ENCODE measurements at places on chromosomes 3 and 15.

- DNase-seq: no peak
Observed at GRCh38 chr15:73781038-73781925, 28.1 kb upstream of the INSYN1 start.

GRCh38 chr3:123072152-123072551 lies 5.3 kb downstream of the PDIA5 start:
- no peak for DNase-seq

DNA sequence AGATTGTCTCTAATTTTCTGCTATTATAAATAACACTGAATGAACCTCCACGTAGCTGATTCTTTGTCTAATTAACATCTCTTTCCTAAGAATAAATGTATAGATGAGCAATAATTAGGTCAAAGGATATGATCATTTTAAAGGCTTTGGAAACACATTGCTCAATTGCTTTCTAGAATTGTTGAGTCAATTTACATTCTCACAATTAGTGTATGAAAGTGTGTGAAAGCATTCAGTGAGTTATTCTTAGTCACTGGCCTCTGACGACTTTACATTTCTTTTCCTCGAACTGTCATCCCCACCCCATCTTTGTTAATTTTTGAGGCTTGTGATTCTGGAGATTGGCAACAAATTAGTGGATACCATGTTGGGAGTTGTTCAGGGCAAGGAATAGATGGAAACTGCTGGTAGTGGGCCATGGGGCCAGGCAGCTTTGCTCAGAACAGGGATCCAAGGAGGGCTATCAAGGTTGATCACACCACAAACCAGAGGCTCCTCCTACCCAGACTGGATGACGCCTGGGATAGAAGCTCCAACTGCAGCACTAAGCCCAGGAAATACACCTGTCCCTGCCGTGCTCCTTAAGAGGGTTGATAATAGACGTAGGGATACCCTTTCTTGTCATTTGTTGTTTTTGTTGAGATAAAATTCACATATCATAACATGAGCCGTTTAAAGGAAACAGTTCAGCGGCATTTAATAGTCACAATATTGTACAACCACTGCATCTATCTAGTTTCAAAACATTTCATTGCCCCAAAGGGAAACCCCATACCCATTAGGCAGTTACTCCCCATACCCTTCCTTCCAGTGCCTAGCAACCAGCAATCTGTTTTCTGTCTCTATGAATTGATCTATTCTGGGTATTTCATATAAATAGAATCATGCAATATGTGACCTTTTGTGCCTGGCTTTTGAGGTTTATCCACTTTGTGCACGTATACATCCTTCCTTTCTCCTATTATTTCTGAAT lies 27.9 kb downstream of the EIF1B start:
- DNase-seq: no peak

DNA sequence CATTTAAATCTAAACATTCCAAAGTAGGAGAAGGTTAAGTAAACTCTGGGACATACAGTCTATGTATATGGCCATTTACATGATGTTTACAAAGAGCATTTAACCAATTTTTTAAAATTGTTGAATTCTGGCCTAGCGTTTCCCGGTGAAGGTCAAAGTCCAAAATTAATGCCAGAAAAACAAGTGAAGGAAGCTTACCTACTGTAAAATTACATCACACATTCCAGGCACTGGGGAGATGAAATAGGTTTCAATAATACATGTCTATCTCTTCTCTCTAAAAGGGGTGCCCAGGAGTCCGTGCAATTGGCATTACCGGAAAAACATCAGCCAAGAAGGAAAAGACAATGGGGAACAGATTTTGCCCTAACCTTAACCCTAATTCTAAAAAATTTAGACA lies 358.8 kb downstream of the VPS13C start:
- no peak for DNase-seq

GRCh38 chr3:23356923-23357322 lies 153.8 kb downstream of the UBE2E2 start:
- DNase-seq: no peak

DNA sequence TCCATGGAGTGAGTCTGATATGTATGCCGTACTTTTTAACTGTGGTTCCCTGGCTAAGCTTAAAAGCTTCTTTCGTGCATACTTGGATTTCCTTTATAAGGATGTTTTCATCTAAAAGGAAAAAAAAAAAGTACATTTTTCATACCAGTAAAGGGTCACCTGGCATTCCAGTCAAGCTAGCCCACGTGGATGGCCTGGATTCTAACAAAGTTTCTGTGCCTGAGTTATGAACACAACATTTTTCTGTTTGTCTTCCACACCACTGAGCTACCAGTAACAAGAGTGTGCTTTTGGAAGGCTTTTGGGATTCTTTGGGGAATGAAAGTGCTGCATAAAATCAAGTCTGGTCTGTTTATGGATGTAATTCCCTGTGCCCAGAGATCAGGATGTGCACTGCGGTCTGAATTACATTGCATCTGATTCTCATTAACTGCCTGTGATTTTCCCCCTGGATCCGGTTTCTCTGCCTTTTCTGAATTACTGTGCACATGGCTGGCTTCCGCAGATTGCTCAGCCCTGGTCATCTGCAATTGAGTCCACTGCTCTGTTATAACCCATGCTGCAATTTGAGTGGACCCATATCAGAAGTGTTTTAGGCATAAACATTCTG lies 38.2 kb upstream of the MAGI1 start:
- DNase-seq: no peak

- peak; percentile 28 for DNase-seq
Observed at GRCh38 chr15:40470423-40471104, at the start of gene CHST14. TSS of gene CHST14 (plus strand) at chr15:40470984. CDS start at chr15:40471214, 230 bp downstream.

DNA sequence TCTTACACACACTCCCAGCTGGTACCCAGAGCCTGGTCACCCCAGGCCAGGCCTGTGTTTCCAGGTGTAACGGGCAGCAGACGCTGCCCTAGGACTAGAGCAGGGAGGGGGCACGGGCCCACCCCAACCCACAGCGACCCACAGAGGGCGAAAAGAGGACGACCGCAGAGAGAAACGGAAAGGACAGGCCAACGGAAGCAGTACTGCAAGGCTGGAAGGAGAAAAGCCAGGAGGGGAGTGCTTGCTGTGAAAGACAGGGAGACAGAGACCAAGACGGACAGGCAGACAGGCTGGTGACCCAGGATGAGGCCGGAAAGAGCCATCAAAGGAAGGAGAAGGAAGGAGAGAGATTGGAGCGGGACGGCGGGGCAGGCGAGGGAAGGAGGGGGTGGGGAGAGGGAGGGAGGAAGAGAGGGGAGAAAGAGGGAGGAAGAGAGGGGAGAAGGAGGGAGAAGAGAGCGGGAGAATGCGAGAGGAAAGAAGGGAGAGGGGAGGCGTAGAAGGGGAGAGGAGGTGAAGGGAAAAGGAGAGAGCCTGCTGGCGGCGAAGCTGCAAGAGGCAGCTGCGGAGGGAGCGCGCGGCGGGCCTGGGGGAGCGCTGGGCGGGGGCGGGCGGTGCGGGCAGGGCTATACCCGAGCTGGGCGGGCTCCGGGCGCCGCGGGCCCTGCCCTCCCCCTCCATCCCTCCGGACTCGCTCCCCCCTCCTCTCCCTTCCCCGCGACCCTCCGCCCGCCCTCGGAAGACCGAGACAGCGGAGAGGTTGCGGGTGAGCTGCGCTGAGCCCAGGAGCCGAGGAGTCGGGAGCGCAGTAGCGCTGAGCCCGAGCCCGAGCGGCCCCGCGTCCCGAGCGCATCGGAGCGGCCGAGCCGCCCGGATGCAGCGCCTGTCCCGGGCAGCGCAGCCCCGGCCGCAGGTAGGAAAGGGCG lies at the start of gene SLC6A1:
Gene SLC6A1, plus strand, starts transcription at position 732 of the 926 bp plus-strand sequence. CDS start 24,464 bp downstream, outside the sequence.
- no peak for DNase-seq

GRCh38 chr3:14520967-14521366 lies 19.2 kb downstream of the GRIP2 start:
- DNase-seq: no peak

- DNase-seq: peak; percentile 27
Observed at GRCh38 chr3:53375019-53375418, 27.7 kb upstream of the DCP1A start.

DNA sequence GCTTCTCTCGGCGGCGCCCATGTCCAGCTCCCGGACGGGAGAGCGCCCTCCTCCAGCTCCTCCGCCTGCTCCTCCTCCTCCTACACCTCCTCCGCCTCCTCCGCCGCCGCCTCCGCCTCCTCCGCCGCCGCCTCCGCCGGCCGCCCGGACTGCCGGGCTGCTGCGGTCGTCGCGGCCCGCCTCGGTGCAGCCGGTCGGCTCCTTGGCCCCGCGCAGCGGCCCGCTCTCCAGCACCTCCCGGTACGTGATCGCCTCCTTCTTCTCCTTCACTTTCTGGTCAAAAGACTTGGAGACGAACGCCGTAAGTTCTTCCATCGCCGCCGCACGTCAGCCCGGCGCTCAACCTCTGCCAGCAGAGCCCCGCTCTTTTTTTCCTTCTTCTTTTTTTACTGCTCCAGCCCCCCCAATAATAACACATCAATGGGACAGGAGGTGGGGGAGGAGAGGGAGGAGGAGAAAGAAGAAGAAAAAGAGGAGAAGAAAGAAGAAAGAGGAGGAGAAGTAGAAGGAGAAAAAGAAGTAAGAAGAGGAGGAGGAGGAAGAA lies 438 bp downstream of the SHOX2 start:
- DNase-seq: no peak

DNA sequence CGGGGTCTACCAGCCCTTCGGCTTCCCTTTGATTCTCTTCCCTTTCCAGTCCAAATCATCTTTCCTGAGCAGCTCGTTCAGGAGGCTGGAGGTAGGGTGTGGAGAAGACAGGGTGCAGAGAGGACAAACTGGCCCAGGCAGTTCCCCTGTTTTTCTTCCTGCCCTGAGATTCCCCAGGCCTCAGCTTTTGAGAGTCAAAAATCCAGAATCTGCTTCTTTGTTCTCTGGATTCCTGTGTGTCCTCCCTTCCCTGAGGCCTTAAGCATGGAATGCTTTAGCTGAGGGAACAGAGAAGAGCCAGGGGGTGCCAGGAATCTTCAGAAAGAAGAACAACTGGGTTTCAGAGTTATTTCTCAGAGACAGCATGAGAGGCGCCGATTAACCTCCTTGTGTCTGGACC lies 26.7 kb upstream of the LRTM1 start:
- no peak for DNase-seq

- DNase-seq: no peak
Observed at GRCh38 chr3:144358191-144358590, 386.6 kb downstream of the DIPK2A start.

DNA sequence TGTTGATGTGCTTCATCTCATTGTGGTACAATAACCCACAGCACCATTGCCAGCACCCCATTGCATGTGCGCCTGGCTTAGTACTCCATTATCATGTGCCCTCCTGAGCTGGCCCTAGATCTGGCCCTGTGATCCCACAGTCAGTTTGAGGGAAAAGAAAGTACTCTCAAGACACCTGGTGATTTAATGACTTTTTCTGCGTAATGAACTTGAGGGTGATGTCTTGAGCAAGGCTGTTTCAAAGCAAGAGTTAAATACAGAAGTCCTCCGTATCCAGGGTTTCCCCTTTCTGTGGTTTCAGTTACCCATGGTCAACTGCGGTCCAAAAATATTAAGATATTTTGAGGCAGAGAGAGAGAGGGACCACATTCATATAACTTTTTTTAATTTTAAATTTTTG lies 16.3 kb downstream of the C3orf20 start:
- DNase-seq: no peak

DNA sequence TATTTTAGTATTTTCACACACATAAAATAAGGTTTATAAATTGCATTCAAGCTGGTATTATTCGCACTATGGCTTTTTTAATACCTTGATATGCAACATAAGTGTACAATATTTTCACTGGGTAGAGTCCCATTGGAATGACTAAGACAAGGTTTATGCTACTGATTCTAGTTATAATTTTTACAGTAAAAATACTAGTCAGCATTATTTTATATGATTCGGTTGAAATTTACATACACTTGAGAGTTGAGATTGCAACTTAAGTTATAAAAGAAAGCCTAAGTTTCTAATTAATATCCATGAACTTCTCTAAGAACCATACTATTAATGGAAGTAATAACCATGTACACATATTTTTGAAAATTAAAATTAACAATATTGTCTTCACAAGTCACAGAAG lies 723.9 kb upstream of the NR2F2 start:
- DNase-seq: no peak

- no peak for DNase-seq
Observed at GRCh38 chr15:90552162-90552928, 22.6 kb downstream of the CRTC3 start.

GRCh38 chr3:179149406-179149867 lies 1.3 kb downstream of the PIK3CA start:
- peak; percentile 34 for DNase-seq

- DNase-seq: no peak
Observed at GRCh38 chr3:117018655-117019054, 309.1 kb downstream of the TUSC7 start.

- no peak for DNase-seq
Observed at GRCh38 chr3:189502676-189503257, 128.4 kb upstream of the TP63 start.

DNA sequence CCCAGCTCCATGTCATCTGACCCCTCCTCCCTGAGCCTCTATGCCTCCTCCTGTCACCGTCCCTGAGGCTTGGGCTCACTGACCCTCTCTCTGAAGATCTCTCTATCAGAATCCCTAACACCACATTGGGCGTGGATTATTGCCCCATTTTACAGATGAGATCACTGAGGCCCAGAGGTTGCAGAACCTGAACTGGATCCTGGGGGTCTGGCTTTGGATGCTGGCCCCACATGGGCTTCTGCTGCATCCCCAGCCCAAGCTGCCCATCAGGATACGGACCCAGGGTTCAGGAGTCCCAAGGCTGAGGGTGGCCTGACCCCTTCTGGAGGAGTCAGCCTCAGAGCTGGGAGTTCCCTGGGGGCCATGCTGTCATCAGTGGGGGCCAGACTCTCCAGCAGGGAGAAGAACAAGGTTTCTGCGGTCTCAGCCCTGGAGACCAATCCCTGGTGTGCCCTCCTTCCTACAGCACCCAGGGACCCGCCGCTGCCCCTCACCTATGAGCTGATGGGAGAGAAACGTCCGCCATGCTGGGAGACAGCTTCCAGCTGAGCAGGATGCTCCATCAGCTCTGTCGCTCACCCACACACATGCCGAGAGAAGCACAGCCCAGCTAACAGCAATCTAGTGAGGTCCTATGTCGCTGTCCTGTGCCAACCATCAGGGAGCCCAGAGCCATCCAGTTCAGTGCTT lies 273.1 kb downstream of the UACA start:
- DNase-seq: no peak

DNA sequence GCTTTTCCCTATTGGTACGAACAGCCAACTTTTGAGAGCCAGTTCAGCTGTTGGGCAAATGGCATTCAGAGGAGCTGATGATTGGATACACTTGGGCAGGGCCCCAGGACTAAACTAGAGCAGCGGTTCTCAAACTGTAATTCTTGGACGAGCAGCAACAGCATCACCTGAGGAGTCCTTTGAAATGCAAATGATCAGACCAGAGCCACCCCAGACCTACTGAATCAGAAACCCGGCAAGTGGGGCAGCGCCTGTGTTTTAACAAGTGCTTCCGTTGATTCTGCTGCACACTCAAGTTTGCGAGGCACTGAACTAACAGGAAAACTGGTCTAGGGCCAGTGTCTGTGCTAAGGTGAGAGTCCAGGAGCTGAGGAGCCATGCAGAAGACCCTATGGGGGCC lies 239.7 kb downstream of the UACA start:
- DNase-seq: no peak

All from activated T-cell treated with anti-CD3 and anti-CD28 coated beads for 24 hours (primary cell).